GM12878 (cell line): ENCODE measurements at places on chromosomes 7 and 10.

DNA sequence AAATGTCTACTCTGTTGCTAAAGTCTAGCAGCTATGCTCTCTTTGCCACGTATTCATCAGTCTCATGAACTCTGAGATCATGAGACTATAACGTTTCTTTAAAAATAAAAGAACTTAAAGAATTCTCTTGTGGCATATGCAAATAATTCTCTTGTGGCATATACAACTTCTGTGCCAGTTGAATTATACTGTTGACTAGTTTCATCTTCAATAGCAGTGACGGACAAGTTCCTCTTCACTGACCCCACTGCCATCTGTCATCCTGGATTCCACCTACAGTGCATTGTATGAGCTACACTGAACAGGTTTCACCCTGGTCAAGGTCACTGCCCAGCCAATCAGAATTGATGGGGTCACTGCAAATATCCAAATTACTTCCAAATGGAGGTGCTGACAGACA lies 88.2 kb downstream of the CD36 start:
- peak; percentile 9 for DNase-seq

GRCh38 chr10:19728376-19728775 lies 87.9 kb upstream of the PLXDC2 start:
- no peak for DNase-seq

DNA sequence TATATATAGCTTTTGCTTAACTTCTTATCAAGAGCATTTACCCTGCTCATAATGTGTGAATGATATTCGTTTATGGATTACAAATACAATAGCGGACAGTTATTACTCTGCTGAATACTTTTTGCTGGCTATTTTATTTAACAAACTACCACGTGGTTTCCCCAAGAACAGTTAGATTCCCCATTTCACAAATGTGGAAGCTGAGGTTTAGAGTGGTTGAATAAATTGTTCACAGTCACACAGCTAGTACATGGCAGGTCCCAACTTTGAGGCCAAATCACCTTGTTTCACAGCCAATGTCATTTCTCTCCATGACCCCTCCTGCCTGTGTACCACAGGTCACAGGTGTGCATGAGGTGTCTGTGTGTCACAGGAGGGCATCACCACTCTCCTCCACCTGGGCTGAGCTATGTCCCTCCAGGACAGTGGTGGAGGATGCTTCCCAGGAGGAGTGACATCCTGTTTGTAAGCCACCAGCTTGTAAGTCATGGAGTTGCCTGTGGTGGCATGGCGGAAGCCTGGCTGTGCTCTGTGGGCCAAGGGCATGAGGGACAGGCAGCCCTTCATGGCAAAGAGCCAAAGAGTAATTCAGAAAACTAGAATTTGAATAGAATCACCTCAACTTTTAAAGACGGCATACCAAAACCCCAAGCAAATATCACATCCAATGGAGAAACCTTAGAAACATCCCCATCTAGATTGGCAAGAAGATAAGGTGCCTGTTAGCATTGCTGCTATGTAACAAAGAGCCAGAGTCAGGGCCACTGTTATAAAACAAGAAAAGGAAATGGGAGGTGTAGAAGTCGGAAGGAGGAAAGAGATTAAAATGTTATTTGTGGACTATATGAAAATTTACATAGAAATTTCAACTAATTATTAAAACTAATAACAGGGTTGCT lies 51.9 kb downstream of the AOC1 start:
- DNase-seq: no peak

DNA sequence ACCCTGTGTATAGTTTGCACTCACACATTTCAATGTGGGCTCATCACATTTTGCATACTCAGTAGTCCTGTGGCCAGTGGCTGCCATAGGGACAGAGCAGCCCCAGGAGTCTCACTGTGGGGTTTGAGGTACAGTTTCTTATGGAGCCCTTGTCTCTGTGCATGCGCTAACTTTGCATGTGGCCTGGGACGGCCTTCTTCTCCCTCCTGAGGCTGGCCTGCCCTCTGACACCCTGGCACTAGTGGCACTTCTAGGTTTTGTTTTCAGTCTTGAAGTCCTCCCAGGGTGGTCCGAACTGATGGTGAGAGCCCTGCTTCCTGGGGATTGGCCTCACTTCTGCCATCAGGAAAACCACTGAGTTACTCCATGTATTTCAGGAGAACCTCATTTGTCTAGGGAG lies 21.2 kb downstream of the NACAD start:
- no peak for DNase-seq

- peak; percentile 48 for DNase-seq
Measured at GRCh38 chr7:106736508-106737201, 75.7 kb upstream of the CCDC71L start.

DNA sequence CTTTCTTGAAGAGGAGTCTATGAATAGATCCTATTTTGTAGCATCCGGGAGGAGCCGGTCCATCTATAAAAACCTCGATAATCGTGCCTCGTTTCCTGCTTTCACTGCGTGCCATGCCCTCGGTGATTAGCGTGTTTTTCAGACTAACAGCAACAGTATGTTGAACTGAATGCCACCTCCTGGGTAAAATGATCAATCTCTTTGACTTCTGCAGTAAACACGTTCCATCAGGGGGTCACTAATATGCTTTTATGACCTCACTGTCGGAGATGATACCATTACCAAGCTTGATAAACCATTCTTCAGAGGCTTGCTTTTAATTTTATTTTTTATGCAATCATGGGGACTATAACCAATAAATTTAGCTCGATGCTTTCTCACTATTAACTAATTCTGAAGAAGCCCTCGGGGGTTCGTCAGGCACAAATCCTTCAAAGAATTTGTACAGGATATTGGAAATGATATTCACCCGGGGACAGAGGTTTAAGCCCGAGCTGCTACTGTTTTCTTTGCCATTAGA lies 228.3 kb downstream of the ADARB2 start:
- no peak for DNase-seq

GRCh38 chr10:48760983-48761382 lies 76.3 kb downstream of the WDFY4 start:
- no peak for DNase-seq

DNA sequence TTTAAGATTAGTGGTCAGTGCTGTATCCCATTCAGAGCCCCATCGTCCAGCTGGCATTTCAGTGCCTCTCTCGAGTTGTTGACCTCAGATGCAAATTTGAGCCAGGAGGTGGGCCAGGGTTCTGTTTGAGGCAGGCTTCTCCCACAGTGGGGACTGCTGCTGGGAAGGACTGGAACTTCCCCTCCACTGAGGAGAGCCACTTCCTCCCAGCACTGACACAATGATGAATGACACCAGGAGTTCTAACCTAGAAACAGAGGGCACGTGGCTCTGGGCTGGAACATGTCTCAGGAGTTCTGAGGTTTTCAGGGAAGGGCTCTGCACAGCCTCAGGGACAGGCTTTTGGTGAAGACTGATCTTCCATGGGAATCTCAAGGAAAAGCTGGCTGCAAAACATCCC lies 18.3 kb upstream of the BTBD16 start:
- no peak for DNase-seq

GRCh38 chr10:30488316-30488715 lies 54.3 kb downstream of the MAP3K8 start:
- DNase-seq: no peak

DNA sequence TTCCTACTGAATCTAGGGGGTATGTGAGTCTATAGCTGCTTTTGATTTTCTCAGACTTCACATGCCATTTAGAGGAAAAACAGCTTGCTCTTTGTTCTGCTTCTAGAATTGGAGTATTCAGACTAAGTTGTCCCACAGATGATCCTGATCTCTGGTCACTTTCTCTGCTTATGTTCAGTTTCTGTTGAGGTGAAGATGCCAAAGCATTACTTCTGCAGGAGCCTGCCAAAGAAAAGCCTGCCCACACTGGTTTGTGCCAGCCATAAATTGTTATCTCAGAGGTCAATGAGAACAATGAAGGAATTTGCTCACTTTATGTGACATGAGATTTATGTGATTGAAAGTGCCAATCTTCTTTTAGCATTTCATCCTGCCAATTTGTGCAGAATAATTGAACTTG lies 163.6 kb downstream of the CDK14 start:
- DNase-seq: no peak

GRCh38 chr10:96632974-96633710 lies 46.3 kb upstream of the TM9SF3 start:
- DNase-seq: no peak

- no peak for DNase-seq
Measured at GRCh38 chr7:136617176-136617575, 251.3 kb upstream of the CHRM2 start.

GRCh38 chr7:116111475-116111874 lies 80.9 kb upstream of the TFEC start:
- no peak for DNase-seq

- no peak for DNase-seq
Measured at GRCh38 chr7:7978860-7979259, 10.3 kb downstream of the GLCCI1 start.

DNA sequence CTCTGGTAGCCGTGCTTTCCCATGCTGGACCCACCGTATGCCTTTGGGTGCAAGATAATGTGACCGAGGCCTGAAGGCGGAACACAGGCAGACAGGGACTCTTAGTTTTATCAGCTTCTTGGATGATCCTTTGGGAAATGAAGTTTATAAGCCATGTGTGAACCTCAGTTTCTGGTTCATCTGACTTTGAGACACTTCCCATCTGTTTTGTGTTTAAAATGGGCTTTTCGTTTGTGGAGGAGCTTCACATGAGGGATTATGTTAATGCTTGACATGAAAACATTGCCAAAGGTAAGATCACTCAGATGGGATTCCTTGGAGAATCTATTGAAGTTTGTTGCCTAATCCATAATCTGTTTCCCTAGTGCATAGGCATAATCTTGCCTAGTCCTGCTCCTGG lies 249.8 kb upstream of the LYZL1 start:
- DNase-seq: no peak

DNA sequence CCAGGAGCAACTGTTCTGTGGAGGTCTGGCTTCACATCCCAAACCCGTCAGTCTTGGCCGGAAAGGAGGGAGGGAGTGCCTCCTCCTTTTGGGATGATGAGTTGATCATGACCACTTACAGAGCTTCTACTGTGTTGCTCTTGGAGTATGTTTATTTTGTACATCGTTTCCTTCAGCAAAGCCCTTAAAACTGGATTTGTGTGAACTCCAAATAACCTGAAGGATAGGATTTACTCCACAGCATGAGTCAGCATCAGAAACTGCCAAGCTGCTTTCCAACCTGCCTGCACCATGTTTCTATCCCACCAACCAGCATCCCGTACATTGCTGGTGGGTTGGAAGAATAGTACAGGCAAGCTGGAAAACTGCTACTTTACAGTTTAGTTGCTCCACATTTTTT lies 3.5 kb downstream of the CCDC201 start:
- no peak for DNase-seq

DNA sequence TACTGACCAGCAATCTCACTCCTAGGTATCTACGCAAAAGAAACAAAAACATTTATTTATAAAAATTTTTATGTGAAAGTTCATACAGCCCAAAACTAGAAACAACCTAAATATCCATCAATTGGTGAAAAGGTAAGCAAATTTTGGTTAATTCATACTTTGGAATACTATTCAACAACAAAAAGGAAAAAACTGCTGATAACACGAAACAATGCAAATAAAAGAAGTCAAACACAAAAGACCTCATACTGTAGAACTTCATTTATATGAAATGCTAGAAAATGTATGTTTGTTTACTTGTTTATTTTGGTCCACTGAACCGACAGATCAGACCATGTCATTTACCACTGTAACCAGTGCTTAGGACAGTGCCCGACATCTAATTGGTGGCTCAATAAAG lies 60.3 kb downstream of the USP6NL start:
- DNase-seq: no peak

DNA sequence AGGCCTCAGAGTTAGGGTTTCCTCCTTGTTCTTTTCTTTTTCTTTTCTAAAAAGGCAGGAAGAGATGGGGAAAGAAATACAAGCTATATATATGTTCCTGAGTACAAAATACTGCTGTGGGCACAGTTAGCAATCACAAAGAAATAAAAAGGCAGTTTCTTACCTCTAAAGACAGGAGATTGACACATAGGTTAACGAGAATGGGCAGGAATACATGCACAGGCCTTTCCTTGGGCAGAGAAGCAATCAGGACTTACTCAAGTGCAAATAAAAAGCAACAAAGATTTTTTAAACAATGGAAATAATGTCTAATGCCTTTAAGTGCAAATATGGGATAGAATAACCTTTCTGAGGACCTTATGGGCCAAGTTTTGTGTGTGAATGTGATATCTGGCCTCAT lies 119.5 kb upstream of the AGK start:
- DNase-seq: no peak

- DNase-seq: no peak
Measured at GRCh38 chr10:104327745-104328645, 10.3 kb downstream of the ITPRIP start.

DNA sequence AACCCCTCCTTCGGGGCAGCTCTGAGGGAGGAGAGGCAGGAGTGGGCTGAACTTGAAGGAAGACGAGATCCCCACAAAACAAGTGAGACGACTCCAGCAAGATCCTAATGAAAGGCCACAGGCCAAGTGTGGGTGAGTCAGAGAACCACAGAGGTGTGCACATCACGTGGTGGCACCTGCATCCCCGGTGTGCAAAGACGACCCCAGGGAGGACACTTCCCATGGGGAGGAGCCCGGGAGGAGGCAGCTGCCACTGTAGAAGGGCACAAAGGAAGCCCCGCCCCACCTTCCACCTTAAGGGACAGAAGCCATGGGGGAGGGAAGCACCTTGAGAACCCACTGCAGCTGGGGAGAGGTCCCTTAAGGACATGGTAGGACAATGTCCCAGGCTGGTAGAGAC lies 45.7 kb downstream of the ESYT2 start:
- DNase-seq: no peak
